ENCODE measurements at places on chromosomes 1 and 21. TPM values are rescaled to one million over a fixed set of nuclear protein-coding genes. Genes with fewer than 3 reads are reported as not detected.

EVA1B gene
- 10.9 TPM for total RNA-seq

GRHL3 gene
- total RNA-seq = 61.2 TPM

KCNE2 gene
- total RNA-seq = not detected

CCDC185 gene
- not detected for total RNA-seq

WLS gene
- 35.5 TPM for total RNA-seq

RPF1 gene
- total RNA-seq = 41.0 TPM

ARMH1 gene
- 0.57 TPM for total RNA-seq

LRP8 gene
- total RNA-seq = 6.6 TPM

C1orf94 gene
- total RNA-seq = not detected

CLDN19 gene
- not detected for total RNA-seq

CYP4X1 gene
- total RNA-seq = 2.3 TPM

CR2 gene
- total RNA-seq = not detected

LCE1E gene
- not detected for total RNA-seq

ERG gene
- total RNA-seq = 0.78 TPM

CYP2J2 gene
- 0.68 TPM for total RNA-seq

TSPAN2 gene
- total RNA-seq = 2.6 TPM

SLC9C2 gene
- not detected for total RNA-seq

LMX1A gene
- not detected for total RNA-seq

AIM2 gene
- total RNA-seq = not detected

GJB5 gene
- 54.4 TPM for total RNA-seq

CD1C gene
- not detected for total RNA-seq

POTED gene
- total RNA-seq = not detected

TMPRSS15 gene
- not detected for total RNA-seq

LDLRAD1 gene
- under 0.01 TPM for total RNA-seq

CAMK1G gene
- not detected for total RNA-seq

KRTAP13-2 gene
- not detected for total RNA-seq

TCHH gene
- 0.14 TPM for total RNA-seq

LY9 gene
- total RNA-seq = not detected

NPHP4 gene
- total RNA-seq = 8.0 TPM

MYCL gene
- 10.3 TPM for total RNA-seq

CYP4A11 gene
- total RNA-seq = not detected

MYBPH gene
- total RNA-seq = not detected

FAM72A gene
- 0.85 TPM for total RNA-seq

CAPN9 gene
- total RNA-seq = not detected

ARHGAP30 gene
- 0.68 TPM for total RNA-seq

NR5A2 gene
- under 0.01 TPM for total RNA-seq

TSACC gene
- 0.36 TPM for total RNA-seq

LAMB3 gene
- total RNA-seq = 1,978 TPM

COP1 gene
- 56.0 TPM for total RNA-seq

TIE1 gene
- total RNA-seq = 0.14 TPM

PPIAL4G gene
- not detected for total RNA-seq

LCE1C gene
- total RNA-seq = not detected

CFAP141 gene
- not detected for total RNA-seq

GJA8 gene
- not detected for total RNA-seq

SMIM34 gene
- total RNA-seq = 0.14 TPM

TRIM67 gene
- total RNA-seq = not detected

C8A gene
- total RNA-seq = not detected

MIXL1 gene
- total RNA-seq = not detected

Measured in nasal cavity respiratory epithelium epithelial cell of viscerocranial mucosa (primary cell).